ENCODE measurements at places on chromosomes 7 and 10.

DNA sequence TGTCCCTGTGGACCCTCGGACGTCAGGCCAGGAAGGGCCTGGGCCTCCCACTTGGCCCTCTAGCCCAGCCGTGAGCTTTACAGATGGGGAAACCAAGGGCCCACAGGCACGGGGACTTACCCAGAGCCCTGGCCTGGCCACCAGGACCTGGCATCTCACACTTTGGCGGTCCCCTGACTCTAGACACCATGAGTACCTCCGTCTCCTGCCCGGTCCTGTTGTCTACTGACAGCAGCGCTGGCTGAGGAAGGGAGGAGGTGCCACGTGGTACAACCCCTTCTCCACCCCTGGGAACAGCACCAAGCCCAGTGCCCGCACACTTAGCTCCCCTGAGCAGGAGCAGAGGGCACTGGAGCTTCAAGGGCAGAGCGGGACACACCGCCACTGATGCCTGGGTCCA is 26.1 kb downstream of the ADGRA1 start:
- no peak for DNase-seq
- peaks cover 9% of the 10 kb centered on the region for H3K27me3 ChIP-seq
- H3K36me3 ChIP-seq, result peaks cover 6% of the 10 kb centered on the region

- no peaks in the 10 kb centered on the region for H3K27me3 ChIP-seq
- no peak overlapping the region for H3K4me3 ChIP-seq
- H3K4me1 ChIP-seq, result peaks cover 14% of the 10 kb centered on the region
- H3K27ac ChIP-seq, result peak overlapping the region; percentile 66
- DNase-seq, result no peak
These were observed 74.6 kb downstream of the CUL1 start for GRCh38 chr7:148773334-148773733.

- no peak overlapping the region for H3K4me3 ChIP-seq
- H3K36me3 ChIP-seq, result no peaks in the 10 kb centered on the region
- DNase-seq, result no peak
These were observed 392.9 kb downstream of the IPMK start for GRCh38 chr10:57874810-57875209.

GRCh38 chr7:357531-358209 is 67.7 kb downstream of the FOXL3 start:
- H3K27ac ChIP-seq, result no peak overlapping the region
- DNase-seq, result no peak
- no peak overlapping the region for H3K4me3 ChIP-seq
- H3K27me3 ChIP-seq, result peaks cover 17% of the 10 kb centered on the region
- peaks cover 2% of the 10 kb centered on the region for H3K36me3 ChIP-seq

DNA sequence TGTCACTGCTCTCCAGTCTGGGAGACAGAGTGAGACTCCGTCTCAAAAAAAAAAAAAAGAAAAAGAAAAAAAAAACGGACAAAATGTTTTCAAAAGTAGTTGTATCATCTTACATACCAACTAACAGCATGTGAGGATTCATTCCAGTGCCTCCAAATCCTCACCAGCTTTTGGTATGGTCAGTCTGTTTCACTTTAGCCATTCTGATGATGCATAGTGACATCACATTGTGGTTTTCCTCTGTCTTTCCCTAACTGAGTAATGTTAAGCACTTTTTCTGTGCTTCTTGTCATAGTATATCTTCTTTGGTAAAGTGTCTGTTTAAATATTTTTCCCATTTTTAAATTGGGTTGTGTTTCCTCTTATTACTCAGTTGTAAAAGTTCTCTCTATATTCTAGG is 251.4 kb upstream of the CTBP2 start:
- H3K4me3 ChIP-seq, result no peak overlapping the region
- H3K27me3 ChIP-seq, result peaks cover 22% of the 10 kb centered on the region
- H3K36me3 ChIP-seq, result no peaks in the 10 kb centered on the region
- H3K27ac ChIP-seq, result no peak overlapping the region
- no peaks in the 10 kb centered on the region for H3K4me1 ChIP-seq

GRCh38 chr7:25989140-25989705 is 162.8 kb upstream of the NFE2L3 start:
- H3K27me3 ChIP-seq, result peaks cover 42% of the 10 kb centered on the region
- H3K36me3 ChIP-seq, result no peaks in the 10 kb centered on the region
- no peak overlapping the region for H3K27ac ChIP-seq
- DNase-seq, result no peak

DNA sequence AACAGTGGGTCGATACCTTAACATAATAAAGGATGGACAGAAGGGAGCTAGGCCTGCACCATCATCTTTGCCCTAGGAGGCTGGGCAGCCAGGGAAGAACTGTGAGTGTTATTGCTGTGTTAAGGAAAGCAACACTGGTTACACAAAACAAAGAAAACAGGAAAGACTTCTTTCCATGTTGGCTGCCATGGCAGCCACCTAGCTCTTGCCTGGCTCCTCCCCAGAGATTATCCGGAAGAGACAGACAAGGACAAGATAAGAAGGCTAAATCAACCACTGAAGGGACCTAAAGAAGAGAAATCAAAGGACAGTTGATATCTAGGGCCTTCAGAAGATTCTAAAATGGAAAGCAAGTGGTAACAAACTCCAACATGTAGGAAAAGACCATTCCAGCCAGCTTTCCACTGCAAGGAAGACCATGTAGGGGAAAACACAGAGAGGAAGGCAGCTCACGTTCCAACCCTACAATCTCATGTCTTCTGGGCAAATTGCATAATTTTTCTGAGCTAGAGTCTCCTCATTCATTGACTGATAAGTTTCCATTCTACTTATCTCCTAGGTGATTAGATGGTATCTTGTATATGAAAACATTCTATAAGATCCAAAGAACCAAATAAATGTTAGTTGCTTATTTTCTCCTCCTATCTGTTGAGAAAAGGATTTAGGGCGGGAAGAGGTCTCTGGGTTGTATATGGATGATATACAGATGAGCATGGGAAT is 51.2 kb downstream of the SP8 start:
- DNase-seq, result no peak
- no peaks in the 10 kb centered on the region for H3K4me1 ChIP-seq
- no peaks in the 10 kb centered on the region for H3K36me3 ChIP-seq
- no peaks in the 10 kb centered on the region for H3K27me3 ChIP-seq
- H3K4me3 ChIP-seq, result no peak overlapping the region
- no peak overlapping the region for H3K27ac ChIP-seq

DNA sequence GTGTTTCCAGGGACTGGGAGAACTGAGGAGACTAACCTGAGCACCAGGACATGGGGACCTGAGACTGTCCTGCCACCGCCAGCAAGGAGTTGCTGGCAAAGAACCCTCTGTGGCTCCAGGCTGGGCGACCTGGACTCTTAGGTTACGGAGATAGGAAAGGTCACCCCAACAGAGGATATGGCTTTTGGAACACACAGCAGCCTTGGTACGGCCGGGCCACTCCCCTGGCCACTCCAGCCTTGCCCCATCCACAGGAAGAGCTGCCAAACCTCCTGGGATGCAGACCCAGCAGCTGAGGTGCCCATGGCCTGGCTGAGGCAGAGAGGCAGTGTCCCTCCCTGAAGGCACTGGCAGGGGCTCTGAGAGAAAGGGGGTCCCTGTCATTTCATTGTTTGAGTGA is 137.8 kb downstream of the OAT start:
- DNase-seq, result no peak
- H3K4me1 ChIP-seq, result peaks cover 14% of the 10 kb centered on the region
- no peak overlapping the region for H3K27ac ChIP-seq
- no peaks in the 10 kb centered on the region for H3K27me3 ChIP-seq

- H3K27ac ChIP-seq, result no peak overlapping the region
- H3K27me3 ChIP-seq, result no peaks in the 10 kb centered on the region
- H3K4me1 ChIP-seq, result no peaks in the 10 kb centered on the region
- no peak overlapping the region for H3K4me3 ChIP-seq
- no peaks in the 10 kb centered on the region for H3K36me3 ChIP-seq
- DNase-seq, result no peak
These were observed 152.3 kb downstream of the NEBL start for GRCh38 chr10:20744821-20745220.

DNA sequence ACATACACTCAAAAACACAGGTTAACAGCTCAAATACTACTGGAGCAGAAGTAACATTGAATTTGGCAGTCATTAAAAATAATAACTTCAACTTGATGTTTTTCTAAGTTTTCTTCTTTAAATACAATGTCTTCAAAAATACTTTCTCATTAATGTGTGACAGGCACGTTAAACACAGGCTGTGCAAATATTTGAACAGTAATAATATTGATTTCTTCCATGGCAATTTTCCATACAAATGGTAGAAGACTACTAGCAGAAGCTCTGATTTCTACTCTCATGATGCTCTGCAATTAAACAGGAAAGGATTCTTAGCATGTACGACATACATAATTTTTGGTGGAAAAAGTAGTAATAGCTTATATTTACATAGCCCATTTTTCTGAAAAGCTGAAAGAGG is 47.4 kb downstream of the NRP1 start:
- H3K4me3 ChIP-seq, result no peak overlapping the region
- no peak overlapping the region for H3K27ac ChIP-seq
- H3K27me3 ChIP-seq, result peaks cover 4% of the 10 kb centered on the region
- no peak for DNase-seq
- no peaks in the 10 kb centered on the region for H3K36me3 ChIP-seq

DNA sequence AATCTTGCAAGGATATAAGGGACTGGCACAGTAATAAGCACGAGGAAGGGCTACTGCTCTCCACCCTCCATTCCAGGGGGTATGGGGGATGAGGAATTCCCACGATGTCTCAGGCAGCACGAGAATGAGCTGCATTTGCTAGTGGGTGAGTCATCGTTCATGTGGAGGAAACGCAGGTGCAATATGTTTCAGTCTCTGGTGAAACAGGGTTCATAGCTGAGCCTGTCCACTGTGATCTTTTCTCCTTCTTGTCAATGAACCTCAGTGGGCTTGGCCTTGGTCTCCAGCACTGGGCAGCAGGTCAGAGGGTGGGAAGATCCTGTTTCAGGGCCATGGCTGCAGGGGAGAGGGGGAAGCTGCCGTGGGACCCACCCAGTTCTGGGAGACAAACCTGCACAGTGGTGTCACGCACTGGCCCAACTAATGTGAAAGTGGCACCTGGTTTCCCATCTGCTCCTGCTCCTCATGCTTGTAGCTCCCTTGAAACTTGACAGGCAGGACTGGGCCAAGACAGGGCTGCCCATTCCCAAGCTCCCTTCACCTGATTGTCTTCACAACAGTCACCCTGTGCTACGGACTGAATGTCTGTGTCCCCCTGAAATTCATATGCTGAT is 181.9 kb downstream of the USP6NL start:
- H3K27me3 ChIP-seq, result no peaks in the 10 kb centered on the region
- peaks cover 4% of the 10 kb centered on the region for H3K36me3 ChIP-seq
- no peak overlapping the region for H3K27ac ChIP-seq
- H3K4me1 ChIP-seq, result no peaks in the 10 kb centered on the region
- no peak for DNase-seq

DNA sequence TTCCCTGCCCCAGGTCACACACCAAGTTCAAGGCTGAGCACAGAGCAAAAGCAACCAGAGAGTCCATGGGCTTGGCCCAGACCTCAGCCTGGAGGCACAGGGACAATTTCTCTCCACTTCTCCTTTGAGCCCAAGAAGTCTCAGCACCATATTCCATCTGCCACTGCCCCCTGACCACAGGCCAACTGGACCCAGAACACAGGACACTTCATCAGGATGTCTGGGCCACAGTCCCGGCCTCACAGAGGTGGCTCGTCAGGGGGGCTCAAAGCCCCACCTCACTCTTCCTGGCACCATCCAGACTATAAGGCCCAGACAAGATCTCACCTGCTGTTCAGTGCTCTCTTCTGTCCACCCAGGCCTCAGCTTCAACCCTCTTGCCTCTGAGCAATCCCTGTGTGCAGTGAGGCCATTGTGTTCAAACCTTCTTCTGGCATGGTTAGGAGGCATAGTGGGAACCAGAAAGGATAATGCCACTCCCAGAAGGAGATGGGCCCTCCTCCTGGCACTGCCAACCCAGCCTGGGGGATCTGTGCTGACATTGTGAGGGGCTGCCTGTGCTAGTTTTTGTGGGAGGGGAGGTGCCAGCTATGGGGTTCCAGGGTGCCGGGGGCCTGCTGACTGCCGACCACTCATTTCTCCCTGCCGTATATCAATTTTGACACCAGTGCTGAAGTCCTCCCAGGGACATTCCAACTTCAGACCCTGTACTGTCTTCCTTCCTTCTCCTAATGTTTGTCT is 49.7 kb upstream of the ANTXRL start:
- no peak for DNase-seq
- no peak overlapping the region for H3K4me3 ChIP-seq
- peaks cover 5% of the 10 kb centered on the region for H3K36me3 ChIP-seq
- no peak overlapping the region for H3K27ac ChIP-seq
- H3K27me3 ChIP-seq, result no peaks in the 10 kb centered on the region

DNA sequence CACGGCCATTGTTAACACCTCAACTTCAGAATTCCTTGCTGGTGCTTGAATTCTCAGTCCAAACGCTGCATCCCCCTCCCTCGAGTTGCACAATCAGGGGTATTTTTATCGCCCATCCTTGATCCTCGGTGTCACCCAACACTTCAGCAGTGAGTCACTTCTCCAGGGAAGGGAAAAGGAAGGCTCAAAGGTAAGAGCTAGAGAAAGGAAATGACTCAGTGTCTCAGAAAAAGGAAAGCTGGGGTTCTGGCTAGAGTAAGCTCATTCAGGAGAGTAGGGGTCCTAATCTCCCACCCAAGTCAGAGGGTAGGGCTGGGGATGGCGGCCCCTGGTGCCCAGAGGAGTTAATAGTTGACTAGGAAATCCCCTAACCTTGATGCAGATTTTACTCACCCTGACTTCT is 39.8 kb upstream of the TRIM8 start:
- no peaks in the 10 kb centered on the region for H3K27me3 ChIP-seq
- peaks cover 16% of the 10 kb centered on the region for H3K4me1 ChIP-seq
- H3K27ac ChIP-seq, result peak overlapping the region; percentile 80
- no peak overlapping the region for H3K4me3 ChIP-seq
- DNase-seq, result no peak

GRCh38 chr10:133608855-133609254 is 17.7 kb downstream of the FRG2B start:
- H3K27me3 ChIP-seq, result peaks cover 48% of the 10 kb centered on the region
- H3K36me3 ChIP-seq, result no peaks in the 10 kb centered on the region
- no peak for DNase-seq
- no peaks in the 10 kb centered on the region for H3K4me1 ChIP-seq

- peaks cover 66% of the 10 kb centered on the region for H3K27me3 ChIP-seq
- peaks cover 8% of the 10 kb centered on the region for H3K4me1 ChIP-seq
- H3K4me3 ChIP-seq, result no peak overlapping the region
- DNase-seq, result no peak
These were observed 3.9 kb downstream of the LRMDA start for GRCh38 chr10:75435291-75435690.

DNA sequence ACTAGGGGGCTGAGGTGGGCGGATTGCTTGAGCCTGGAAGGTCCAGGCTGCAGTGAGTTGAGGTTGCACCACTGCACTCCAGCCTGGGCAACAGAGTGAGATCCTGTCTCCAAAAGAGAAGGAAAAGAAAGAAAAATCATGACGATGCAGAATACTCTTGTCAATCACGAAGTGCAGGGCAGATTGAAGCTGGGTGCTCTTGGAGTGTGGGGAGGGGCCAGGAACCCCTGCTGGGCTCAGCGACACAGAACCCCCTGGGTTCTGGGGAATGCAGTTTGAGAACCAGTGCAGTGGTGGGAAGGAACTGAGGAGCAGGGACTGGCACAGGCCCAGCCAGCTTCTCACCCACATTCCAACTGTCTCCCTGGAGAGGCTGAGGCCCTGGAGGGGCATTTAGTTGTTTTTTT is 10.8 kb upstream of the INTS1 start:
- H3K36me3 ChIP-seq, result no peaks in the 10 kb centered on the region
- no peaks in the 10 kb centered on the region for H3K27me3 ChIP-seq
- no peak overlapping the region for H3K4me3 ChIP-seq
- DNase-seq, result no peak

GRCh38 chr7:128894101-128894440 is 16.4 kb downstream of the KCP start:
- H3K27me3 ChIP-seq, result peaks cover 41% of the 10 kb centered on the region
- H3K4me3 ChIP-seq, result no peak overlapping the region
- peaks cover 4% of the 10 kb centered on the region for H3K4me1 ChIP-seq
- peaks cover 4% of the 10 kb centered on the region for H3K36me3 ChIP-seq
